ENCODE measurements at places on chromosomes 6 and 20. TPM values are rescaled to one million over a fixed set of nuclear protein-coding genes. Genes with fewer than 3 reads are reported as not detected.

Gene GTSF1L
- not detected for total RNA-seq

Gene DIDO1
- 33.2 TPM for total RNA-seq

Gene DDX43
- 3.1 TPM for total RNA-seq

Gene SALL4
- total RNA-seq = 0.51 TPM

Gene ZNFX1
- total RNA-seq = 29.5 TPM

Gene MYL9
- 25.4 TPM for total RNA-seq

Gene KIF25
- 0.26 TPM for total RNA-seq

Gene DDX39B
- 370 TPM for total RNA-seq

Gene WFDC5
- total RNA-seq = not detected

Gene ARHGAP18
- total RNA-seq = 38.3 TPM

Gene TMC2
- total RNA-seq = under 0.01 TPM

Gene SLC22A23
- total RNA-seq = 5.1 TPM

DNA sequence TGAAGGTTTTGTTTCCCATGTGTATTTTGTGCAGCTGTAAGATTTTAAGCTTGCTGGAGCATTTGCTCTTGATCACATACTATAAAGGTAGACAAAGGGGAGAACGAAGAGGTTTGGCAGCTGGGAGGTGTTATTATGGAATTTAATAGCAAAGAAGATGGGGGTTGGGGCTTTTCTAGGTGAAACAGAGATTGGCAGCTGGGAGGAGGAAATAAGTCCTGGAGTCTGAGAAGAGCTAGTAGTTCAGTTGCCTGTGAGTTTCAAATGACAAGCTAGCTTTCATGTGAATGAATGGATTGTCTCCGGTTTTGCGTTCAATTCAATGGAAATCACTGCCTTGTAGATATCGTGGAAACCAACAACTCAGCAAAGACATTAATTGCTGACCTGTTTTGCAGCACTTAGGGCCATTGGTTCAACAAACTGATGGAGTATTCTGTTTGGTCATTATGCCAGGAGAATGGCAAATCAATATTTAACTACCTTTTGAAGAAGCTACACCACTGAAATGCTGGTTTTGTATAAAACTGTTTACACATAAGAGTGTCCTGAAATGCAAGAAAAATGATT, 38.1 kb upstream of the FLRT3 start:
- no peak for DNase-seq

GRCh38 chr20:62104791-62105345, 17.4 kb upstream of the LSM14B start:
- DNase-seq = no peak

- no peak for DNase-seq
These were observed 803 bp upstream of the SRXN1 start for GRCh38 chr20:653590-654416.

DNA sequence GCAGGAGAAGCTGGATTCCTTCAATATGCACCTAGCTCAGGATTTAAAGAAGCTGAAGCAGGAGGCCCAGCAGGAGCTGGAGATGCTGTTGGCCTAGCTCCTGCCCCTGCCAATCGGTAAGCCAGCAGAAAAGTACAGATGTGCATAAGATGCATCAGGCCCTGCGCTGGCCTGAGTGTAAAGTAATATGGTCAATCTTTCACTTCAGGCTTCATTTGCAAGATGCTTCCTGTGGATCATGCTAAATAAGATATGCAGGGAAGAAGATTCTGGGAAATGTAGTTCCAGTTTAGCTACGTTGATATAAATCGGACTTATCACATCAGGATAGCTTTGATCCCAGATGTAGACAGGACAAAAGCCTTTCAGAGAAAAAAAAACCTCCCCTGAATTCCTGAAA, 100.3 kb downstream of the GJA1 start:
- no peak for DNase-seq

DNA sequence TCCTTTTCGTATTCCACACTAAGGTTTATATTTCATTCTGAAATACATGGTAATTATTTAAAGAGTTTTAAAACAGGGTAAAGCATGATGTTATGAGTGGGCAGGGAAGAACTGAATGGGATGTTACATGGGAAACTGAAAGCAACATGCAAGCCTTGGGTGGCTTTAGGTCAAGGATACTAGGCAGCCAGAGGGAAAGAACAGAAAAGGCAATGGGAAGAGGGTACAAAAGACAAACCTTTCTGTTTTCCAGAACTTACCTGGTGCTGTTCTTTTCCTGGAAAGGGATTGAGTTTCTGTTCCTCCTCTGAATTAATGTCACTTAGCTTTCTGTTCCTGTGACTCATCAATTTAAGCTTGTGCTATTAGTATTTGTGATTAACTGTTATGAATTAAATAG, 71.2 kb upstream of the SMIM8 start:
- no peak for DNase-seq

DNA sequence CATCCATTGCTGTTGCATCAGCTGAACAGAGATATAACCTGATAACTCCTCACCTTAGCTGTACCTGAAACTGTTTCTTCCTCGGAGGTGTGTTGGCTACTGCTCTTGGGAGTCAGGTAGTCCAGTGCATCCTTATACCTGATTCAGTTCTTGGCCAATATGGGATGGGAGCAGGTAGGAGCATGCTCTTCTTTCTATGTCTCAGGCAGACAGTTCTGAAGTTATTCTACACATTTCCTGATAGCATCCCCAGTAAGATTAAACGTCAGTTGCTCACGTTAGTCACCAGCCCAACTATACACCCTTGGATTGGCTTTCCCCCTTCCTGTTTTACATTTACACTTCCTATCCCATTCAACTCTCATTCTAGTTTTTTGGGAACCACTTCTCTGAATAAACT, 244.3 kb upstream of the FLRT3 start:
- no peak for DNase-seq

GRCh38 chr6:25489399-25489798, 162.6 kb upstream of the SCGN start:
- DNase-seq = no peak

- DNase-seq = no peak
These were observed 135.8 kb upstream of the NEDD9 start for GRCh38 chr6:11368264-11368663.

GRCh38 chr20:22070610-22071058, 365.2 kb downstream of the PAX1 start:
- DNase-seq = no peak

DNA sequence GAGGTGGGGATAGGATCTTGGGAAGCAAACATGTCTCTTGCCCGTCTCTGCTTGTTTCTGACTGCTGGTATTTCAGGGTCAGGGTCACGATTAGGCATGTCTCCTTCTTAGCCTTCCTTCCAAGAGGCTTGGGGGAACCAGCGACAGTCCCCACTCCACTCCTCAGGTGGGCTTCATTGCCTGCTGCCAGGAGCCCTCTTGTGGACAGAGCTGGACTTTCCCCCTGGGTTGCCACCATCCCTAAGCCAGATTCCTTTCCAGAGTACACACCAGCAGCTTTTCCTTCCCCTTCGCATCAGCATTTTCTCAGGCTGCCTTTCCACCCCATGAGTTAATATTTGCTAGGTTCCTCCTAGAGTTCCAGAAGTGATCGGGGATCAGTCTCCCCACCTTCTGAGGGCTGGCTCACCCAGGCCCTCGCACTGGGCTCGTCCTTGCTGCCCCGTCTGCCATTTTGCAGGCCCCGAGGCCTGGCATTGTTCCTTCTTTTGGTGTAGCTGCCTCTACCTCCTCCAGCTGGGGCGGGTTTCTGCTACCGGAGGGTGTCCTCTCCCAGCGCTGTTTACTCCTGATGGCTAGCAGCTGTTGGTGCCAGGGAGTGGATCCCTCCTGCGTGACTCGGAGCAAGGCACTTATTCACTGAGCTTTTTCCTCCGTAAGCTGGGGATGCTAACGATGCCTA, 8.8 kb upstream of the C20orf144 start:
- peak; percentile 46 for DNase-seq

DNA sequence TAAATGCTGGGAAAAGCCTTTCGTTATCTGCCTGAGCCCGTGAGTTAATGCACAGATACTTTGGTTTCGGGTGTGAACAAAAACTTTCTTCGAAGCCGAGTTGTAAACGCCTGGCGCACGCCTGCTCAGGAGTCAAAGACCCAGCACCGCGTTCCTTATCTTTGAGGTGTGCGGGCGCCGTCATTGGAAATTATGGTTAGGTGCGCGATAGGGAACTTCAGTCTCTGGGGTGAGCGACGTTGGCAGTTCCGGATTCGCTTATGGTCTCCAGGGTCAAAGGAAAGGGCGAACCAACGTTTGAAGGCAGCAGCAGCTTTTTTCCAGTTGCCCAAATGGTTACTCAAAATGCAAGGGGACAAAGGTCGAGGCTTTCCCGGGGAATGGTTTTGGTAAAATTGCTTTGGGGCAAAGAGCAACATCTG, 853 bp downstream of the SLC22A3 start:
- no peak for DNase-seq

DNA sequence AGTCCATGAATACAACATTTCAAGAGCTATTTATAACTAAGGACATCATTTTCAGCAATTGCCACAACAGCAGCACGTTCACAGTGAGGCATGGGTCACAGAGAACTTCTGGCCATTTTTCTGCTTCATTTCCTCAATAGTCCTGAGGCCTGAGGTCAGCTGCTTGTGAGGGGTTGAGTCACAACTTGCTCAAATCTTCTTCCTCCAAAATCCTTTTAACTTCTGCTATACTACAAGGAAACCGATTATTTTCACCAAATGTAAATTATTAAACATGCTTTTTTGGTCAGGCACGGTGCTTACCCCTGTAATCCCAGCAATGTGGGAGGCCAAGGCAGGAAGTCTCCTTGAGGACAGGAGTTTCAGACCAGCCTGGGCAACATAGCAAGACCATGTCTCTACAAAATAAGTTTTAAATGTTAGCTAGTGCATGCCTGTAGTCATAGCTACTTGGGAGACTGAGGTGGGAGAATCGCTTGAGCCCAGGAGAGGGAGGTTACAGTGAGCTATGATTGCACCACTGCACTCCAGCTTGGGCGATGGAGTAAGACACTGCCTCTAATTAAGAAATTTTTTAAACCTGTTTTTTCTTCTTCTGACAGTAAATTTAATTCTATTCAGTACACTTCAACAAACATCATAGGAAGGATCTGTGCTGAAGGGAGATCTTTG, 11.1 kb upstream of the SLC16A10 start:
- peak; percentile 22 for DNase-seq

DNA sequence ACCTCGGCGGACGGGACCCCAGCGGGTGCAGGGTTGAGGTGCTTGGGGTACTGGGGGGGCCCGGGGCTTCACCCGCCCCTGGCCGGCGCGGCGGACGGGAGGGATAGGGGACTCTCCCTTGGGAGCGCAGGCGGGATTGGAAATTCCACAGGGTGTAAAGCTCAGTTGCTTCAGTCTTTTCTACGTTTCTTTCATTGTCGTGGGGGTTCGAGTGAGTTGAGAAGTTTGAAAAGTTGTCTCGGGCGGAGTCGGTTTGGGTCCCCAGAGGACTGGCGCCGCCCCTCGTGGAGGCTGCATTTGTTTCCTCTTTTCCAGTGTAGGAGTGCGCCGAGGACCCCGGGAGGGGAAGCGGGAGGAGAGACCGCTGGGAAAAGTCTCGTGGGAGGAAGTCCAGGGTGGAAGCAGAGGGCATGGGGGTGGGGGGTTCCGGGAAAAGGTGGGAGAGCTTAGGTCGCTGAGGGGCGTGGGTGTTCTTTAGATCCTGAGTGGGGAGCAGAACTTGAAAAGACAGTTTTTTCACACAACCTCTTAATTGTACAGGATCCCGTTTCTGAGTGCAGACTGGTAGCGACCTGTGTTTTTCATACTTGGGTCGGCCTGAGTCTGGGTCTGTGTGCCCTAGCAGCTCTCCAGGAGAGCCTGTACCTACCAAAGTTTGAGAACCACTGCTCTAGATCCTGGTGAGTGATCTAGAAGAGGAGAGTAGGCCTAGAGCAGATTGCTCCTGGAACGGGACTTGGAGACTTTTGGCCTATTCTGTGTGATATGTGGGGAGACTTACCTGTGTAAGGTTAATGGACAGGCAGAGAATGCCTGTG, 495 bp downstream of the FAM83B start:
- no peak for DNase-seq

- peak; percentile 42 for DNase-seq
These were observed 22.1 kb upstream of the EYA2 start for GRCh38 chr20:46872328-46873211.

DNA sequence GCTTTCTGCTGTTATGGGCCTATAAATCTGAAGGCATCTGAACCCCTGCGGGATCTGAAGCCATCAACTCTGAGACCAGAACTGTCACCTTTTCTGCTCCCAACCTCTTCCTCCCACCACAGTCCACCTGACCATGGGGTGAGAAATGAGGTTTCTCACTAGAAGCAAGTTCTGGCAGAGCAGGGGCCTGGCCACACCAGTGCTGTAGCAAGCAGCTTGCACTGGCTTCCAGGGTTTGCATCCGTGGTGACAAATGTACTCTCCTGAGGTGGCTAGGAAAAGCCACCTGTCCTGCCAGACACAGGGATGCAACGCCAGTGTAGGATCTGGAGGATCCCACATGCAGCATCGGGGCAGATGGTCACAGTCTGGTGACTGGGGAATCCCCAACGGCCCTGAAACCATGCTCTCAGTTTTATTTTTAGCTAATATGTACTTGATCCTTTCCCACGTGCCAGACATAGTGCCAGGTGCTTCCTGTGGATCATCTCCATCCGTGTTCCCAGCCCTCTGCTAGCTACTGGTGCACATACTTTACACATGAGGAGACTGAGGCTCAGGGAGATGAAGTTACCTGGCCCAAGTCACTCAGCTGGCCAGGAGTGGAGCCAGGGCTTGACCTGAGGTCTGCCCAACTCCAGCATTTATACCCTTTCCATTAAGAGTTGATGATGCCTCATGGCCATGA, 122.1 kb upstream of the SPACA1 start:
- no peak for DNase-seq

GRCh38 chr20:38748097-38748860, at the start of gene ACTR5:
Gene ACTR5, plus strand, starts transcription at chr20:38748460. Its CDS starts 19 bp downstream, at chr20:38748479.
- DNase-seq = peak; percentile 88

DNA sequence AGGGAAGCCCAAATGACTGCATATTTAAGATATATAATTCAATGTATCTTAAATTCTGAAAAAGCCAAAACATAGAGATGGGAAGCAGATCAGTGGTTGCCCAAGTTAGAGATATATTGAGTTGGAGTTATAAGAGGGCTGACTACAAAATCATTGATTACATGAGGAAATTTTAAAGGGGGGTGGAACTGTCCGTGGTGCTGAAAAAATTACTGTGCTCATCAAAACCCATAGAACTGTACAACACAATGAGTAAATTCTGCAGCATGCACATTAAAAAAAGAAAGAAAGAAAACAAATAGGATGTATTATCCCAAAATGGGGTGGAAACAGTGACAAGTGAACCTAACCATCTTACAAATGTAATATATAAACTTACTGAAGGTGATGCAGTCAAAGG, 100.9 kb downstream of the FUT9 start:
- no peak for DNase-seq

GRCh38 chr6:938916-939315, 246.0 kb upstream of the EXOC2 start:
- no peak for DNase-seq

- DNase-seq = no peak
These were observed 81.1 kb downstream of the GJA10 start for GRCh38 chr6:89975366-89975765.

All from fibroblast of lung (primary cell).